Mammary microvascular endothelial cell (primary cell): ENCODE measurements at places on chromosomes 5 and 9. TPM values are rescaled to one million over a fixed set of nuclear protein-coding genes. Genes with fewer than 3 reads are reported as not detected.

Gene GRXCR2
- total RNA-seq: not detected in 2 replicates

Gene FOXD4L3
- total RNA-seq: not detected in 2 replicates

Gene PDZD2
- total RNA-seq: 3.9 and 4.5 TPM in 2 replicates

Gene ORM2
- not detected in 2 replicates for total RNA-seq

Gene ZFYVE16
- total RNA-seq: 14.7 and 21.6 TPM in 2 replicates

Gene NUDT12
- 3.1 and 4.0 TPM in 2 replicates for total RNA-seq

Gene PAEP
- not detected in 2 replicates for total RNA-seq

Gene NEURL1B
- 3.8 and 5.3 TPM in 2 replicates for total RNA-seq
